ENCODE measurements at places on chromosomes 12 and 14.
A peak's percentile ranks its signal among the peaks of the same experiment; 100 is the strongest.

- no peak for DNase-seq
Measured at GRCh38 chr14:101855958-101856357, 94.4 kb downstream of the PPP2R5C start.

GRCh38 chr14:25929881-25930615 is 667.8 kb downstream of the NOVA1 start:
- DNase-seq: no peak

DNA sequence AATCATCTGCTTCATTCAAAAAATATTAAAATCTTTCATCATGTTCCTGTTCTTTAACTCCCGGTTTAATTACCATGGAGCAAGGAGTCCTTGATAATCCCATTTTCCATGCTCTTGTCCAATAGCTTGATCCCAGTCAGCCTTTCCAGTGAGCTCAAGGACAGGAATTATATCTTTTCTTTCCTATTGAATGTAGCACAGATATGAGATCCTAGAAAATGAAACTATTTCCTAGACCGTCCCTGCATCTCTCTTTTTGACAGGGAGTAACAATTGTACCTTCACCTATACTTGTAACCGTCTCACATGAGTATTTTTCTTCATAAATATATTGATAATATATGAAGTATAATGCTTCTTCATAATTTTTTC is 35.6 kb downstream of the PIK3C2G start:
- no peak for DNase-seq

DNA sequence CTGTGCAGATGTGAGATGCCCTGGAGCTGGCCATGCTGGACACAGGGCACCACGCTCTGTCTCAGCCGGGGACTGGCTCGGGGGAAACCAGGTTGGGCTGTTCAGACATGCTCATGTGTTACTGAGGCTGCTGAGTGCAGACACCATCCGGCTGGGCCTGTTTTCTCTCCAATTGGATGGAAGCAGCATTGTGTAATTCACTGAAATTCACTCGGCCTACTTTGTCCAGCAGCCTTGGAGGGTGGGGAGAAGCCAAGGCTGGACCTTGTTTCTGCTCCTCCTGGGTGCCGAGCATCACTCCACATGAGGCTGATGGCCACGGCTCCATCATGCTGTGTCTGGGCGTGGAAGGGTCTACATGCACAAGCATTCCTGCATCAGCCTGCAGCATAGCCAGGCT is 130.7 kb downstream of the SMOC1 start:
- DNase-seq: no peak

DNA sequence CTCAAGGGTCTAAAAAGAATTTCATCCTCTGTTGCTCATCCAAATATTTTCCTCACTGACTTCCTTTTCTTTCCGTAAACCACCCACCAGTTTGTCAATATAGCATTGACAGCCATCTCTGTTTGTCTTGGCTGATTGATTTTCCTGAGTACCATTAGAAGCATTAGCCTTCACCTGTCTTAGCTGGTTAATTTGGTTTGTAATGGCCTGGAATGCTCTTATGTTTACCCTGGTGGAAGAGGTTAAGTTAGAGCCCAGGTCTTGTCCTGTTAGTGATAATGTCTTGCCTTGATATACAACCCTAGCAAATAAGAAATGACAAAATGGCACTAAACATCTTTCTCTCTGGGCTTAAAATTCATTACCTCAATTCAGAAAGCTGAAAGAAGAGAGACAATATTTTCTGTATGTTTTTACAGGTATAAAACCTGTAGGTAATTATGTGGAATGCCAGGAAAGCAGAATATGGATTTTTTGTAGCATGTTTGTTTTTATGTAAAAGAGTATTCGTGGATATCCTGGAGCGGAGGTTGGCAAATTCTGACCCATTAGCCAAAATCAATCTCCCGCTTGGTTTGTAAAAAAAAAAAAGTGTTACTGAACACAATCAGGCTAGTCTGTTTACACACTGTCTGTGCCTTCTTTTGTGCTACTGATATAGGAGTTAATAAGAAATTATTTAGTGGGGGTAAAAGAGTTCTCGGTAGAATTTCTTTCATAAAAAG is 224.4 kb upstream of the DAAM1 start:
- DNase-seq: no peak

DNA sequence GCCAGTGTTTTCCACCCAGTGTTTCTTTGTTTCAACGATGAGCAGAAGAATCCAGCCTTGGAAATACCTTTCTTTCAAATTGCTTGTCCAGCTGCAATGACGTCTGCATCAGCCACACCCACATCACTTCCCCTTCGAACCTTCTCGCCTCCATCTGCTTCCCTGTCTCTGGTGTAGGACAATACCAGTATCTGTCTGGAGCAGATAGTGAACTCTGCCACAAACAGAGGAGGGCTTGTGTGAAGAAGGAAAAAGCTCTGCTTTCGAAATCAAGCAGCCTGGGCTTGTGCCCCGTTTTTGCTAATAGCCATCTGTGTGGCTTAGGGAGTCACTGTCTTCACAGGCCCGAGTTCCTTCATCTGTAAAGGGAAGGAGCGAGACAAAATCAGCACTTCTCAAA is 415.4 kb downstream of the ZFP36L1 start:
- peak; percentile 96 for DNase-seq

GRCh38 chr14:64387782-64388532 is at the start of gene MTHFD1:
Gene MTHFD1, plus strand, starts transcription at chr14:64388353. Its CDS starts 75 bp downstream, at chr14:64388428.
- peak; percentile 99 for DNase-seq

DNA sequence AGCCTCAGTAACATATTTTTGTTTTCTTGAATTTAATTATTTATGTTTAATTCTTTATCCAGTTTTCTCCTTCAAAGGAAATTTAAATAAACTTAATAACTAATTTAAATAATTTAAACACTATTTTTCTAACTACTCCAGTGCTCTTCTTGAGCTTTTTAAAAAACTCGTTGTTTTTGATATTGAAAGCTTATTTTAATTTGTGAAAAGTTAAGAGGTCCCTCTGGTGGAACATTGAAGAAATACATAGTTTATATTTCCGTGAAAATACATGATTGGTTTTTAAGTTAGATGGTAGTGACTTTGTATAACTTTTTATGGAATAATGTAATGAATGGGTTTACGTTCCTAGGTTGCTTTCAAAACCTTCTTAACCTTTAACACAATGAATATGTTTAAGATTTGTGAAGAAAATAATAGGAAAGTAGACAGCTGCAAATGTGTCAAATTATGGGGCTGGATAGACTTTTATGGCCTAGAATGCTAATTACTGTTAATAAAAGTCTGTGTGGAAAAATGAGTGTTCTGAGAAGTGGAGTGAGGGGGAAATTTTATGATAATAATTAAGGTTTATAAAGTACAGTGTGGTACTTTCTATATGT is 45.9 kb upstream of the MSRB3 start:
- peak; percentile 56 for DNase-seq

- peak; percentile 43 for DNase-seq
Measured at GRCh38 chr14:93045965-93046704, 69.6 kb downstream of the ITPK1 start.

DNA sequence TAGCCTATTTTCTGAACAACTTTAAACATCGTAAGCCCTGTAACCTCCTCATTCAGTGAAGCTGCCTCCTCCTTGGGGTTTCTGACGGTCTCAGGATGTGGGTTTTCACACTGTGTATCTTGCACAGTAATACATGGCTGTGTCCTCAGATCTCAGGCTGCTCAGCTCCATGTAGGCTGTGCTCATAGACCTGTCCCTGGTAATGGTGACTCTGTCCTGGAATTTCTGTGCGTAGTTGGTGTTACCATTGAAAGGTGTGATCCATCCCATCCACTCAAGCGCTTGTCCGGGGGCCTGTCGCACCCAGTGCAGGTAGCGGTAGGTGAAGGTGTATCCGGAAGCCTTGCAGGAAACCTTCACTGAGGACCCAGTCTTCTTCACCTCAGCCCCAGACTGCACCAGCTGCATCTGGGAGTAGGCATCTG is 980.5 kb downstream of the TMEM121 start:
- DNase-seq: no peak

- DNase-seq: peak; percentile 59
Measured at GRCh38 chr12:71371122-71371521, 68.5 kb upstream of the LGR5 start.

GRCh38 chr12:64402181-64402580 is 2.0 kb upstream of the XPOT start:
- no peak for DNase-seq

DNA sequence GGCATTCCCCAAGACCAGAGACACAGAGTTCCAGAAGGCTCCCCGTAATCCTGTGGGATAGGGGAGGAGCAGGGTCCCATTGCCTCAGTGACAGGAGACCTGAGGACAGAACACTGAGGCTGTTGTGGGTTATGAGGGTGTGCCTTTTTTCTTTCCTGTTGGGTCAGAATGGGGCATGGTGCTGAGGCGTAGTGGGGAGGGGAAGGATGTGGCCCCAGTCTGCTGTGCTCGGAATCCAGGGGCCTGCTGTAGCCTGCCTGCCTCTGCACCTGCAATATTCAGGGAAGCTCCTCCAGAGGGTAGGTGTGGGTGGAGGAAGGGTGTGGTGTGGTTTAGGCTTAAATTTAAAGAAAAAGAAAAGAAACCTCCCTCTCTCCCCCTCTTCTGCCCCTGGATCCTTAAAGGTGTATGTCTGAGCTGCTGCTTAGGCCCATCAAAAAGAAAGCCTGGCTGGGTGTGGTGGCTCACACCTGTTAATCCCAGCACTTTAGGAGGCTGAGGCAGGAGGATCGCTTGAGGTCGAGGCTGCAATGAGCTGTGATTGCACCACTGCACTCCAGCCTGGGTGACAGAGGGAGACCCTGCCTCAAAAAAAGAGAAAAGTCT is 18.7 kb downstream of the PLEKHG3 start:
- no peak for DNase-seq

- DNase-seq: no peak
Measured at GRCh38 chr14:96660667-96661066, 136.5 kb upstream of the VRK1 start.

DNA sequence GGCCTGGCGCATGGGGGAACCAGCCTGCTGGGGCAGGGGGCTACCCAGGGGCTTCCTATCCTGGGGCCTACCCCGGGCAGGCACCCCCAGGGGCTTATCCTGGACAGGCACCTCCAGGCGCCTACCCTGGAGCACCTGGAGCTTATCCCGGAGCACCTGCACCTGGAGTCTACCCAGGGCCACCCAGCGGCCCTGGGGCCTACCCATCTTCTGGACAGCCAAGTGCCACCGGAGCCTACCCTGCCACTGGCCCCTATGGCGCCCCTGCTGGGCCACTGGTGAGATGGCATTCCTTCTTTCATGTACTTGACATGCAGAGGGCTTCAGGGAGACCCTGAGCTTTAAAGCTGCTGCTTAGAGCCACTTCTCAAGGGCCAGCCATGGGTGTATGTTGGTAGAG is 9.0 kb downstream of the LGALS3 start:
- DNase-seq: no peak

GRCh38 chr12:90091809-90092208 is 383.2 kb upstream of the ATP2B1 start:
- DNase-seq: peak; percentile 24

DNA sequence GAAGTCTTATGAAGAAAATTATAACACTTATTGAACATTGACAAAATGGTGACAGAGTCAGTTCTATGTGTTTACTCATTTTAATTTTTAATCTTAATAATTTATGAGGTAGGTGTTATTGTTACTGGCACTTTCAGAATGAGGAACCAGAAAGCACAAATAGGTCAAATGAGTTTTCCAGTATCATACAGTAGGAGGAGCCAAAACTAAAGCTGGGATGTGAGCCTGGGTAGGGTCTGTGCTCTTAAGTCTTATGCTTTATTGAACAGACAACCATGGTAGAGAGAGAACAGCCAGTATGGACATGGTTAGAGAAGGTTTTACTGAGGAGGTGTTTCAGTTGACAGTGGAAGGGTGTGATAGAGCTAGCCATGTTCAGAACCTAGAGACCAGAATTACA is 775.7 kb downstream of the TMTC2 start:
- no peak for DNase-seq

- no peak for DNase-seq
Measured at GRCh38 chr14:73762375-73762822, 48.2 kb upstream of the PNMA1 start.

DNA sequence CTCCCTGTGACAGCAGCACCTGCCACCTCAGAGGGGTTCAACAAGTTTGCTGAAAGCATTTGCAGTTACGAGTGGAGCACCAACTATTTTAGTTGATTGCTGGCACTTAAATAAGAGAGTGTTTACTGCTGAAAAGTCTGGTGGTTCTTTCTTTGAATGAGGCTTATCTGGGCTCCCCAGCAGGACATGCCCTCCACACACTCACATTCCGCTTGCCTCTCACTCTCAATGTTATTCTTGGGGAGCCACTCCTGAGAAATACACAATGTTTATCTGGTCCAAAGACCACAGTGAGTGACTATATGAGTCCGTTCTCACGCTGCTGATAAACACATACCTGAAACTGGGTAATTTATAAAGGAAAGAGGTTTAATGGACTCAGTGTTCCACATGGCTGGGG is 31.9 kb downstream of the NT5DC3 start:
- peak; percentile 65 for DNase-seq

DNA sequence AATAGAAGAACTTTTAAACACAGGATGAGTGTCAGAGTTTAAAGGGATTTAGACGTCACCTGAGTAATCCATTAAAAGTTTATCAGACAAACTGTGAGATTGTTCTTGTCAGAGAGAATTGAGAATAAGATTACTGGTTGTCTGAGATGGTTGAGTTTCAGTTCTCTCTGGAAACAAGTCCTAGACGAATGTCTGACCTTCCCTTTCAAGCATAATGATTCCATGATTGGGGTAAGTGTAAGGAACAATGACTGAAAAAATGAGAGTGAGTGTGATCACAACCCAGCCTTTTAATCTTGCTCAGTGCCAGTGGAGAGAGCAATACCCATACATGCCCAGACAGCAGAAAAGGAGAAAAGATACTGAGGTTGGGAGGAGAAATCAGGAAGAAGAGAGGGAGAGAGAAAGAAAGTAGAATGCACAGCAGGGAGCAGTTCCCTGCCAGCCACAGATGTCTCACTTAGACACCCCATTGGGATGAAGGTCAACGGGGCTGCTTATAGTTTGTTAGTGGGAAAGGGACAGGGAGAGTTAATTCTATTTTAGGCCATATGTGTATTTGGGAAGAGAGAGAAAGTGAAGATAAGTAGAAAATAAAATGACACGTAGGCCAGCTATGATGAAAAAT is 4.3 kb downstream of the GRIP1 start:
- no peak for DNase-seq

DNA sequence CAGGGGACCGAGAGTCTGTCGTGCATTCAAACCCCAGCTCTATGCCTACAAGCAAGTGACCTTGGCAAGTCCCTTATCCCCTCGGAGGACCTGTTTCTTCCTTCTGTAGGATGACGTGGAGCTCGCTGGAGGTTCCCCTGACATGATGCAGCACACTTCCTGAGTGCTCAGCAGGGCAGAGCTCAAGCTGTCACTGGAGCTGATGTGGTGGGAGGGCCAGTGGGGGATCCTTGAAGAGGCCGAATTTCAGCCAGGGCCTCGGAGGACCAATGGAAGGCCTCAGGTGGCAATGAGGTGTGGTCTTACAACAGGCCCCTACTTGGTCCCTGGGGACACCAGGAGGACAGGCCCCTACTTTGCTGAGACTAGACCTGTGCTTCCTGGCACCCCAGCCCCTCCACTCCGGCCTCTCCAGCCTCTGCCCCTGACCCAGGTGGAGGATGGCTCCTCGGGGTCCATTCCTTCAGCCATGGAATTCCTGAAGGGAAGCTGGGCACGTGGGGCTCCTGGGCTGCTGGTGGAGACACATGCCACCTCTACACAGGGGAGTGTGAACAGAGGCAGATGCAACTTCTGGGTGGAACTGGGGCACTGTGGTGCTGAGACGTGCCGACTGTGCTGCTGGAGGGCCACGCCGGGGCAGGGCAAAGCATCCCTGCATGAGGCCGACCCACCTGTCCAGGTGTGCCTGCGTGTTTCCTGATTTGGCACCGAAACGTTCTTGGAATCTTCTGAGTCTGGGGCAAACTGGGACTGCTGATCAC is 18.7 kb upstream of the KIF26A start:
- DNase-seq: no peak
